ENCODE measurements at places on chromosomes 2 and 18.
A peak's percentile ranks its signal among the peaks of the same experiment; 100 is the strongest.

- DNase-seq: no peak
Observed at GRCh38 chr18:78641689-78642231, 337.9 kb upstream of the SALL3 start.

GRCh38 chr18:73419531-73419930 is 551.7 kb upstream of the NETO1 start:
- no peak for DNase-seq

GRCh38 chr2:176872406-176872805 is 340.2 kb upstream of the HNRNPA3 start:
- no peak for DNase-seq

GRCh38 chr18:34709750-34710441 is at the start of gene DTNA:
Gene DTNA (plus strand): TSS chr18:34710298. CDS start chr18:34755977, 45,679 bp downstream.
- DNase-seq: no peak

DNA sequence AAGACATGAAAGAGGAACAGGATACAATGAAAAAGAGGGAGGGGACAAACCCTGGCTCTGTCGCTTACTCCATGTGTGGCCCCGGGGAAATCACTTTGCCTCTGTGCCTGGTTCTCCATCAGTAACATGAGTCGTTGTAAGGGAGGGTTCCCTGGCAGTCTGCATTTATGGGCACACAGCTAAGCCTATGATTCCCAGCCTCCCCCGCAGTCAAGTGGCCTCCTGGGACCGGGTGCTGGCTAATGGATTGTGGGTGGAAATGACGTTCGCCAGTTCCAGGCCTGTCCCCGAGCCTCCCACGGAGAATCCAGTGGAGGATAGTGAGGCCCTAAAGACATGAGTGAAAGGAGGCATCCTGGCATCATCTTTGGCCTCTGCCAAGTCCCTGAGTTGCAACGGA is 42.7 kb downstream of the SFXN5 start:
- peak; percentile 50 for DNase-seq

DNA sequence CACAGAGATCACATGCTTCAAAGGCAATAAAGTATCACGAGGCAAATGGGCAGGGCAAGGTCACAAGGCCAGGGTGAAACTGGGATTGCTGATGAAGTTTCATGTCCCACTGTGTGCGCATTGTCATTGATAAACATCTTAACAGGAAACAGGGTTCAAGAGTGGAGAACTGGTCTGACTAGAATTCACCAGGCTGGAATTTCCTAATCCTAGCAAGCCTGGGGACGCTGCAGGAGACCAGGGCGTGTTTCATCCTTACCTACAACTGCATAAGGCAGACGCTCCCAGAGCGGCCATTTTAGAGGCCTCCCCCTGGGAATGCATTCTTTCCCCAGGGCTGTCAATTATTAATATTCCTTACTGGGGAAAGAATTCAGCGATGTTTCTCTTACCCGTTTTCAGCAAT is 33.2 kb downstream of the PTPN4 start:
- no peak for DNase-seq

DNA sequence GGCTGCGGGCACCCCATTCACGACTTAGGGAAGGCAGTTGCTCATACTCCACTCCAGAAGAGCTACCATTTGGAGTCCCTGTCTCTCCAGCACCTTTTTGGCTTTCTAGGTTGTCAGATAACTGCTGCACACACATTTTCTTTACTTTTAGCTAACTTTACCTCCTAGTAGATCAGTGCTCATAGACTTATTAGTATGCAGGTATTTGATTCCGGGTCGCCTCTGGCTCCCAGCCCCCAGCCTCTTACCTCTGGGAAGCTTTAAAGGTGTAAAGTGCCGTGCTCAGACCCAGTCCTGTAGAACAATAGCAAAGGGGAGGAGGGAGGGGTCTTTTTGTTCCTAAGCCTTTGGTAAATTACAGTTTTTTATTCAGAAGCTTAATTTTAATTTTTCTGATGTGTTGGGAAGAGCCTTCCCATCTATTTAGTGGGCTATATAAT is 102.9 kb downstream of the SPTBN1 start:
- no peak for DNase-seq

DNA sequence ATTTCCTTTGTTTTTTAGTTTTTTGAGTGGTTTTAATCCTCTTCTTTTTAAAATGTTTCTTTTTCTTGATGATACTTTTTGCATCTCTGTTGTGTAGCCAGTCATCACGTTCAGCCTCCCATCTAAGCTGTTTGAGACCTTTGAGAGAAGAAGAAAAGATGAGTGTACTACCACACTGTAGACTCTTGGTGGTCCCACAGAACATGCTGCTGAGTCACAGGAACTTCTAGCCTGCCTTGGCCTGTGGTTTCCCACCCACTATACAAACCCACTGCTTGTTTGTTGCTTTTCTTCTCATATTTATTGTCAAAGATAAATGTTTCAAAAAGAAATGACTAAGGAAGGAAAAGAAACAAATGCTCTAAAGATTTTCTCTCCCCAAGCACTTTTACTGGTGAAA is 5.5 kb downstream of the CEBPZOS start:
- no peak for DNase-seq

DNA sequence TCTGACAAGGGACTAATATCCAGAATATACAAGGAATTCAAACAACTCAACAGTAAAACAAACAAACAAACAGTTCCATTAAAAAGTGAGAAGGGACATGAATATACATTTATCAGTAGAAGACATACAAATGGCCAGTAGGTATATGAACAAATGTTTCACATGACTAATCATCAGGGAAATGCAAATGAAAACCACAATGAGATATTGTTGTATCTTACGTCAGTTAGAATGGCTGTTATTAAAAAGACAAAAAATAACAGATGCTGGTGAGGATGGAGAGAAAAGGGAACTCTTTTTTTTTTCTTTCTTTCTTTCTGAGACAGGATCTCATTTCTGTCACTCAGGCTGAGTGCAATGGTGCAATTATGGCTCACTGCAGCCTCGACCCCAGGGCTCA is 175.5 kb downstream of the CAMKMT start:
- no peak for DNase-seq

DNA sequence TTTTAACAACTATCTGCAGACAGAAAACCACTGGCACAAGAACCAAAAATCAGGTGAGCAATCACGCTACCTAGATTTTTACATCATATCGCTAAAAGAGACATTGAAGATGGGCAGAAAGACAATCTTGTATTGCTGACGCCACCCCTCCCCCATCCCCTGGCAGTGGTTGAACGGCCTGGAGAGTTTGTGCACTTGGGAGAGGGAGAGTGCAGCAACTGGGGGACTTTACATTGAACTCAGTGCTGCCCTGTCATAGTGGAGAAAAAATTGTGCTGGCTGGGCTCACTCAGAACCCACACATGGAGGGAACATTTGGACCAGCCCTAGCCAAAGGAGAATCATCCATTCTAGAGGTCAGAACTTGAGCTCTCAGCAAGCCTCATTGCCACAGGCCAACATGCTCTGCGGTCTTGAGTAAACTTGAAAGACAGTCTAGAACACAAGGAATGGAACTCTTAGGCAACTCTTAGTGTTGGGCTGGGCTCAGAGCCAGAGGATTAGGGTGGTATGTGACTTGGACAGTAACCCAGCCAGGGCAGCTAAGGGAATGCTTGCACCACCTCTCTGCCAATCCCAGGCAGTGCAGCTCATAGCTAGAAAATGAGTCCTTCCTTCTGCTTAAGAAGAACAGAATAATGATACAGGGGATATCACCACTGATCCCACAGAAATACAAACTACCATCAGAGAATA is 220.0 kb upstream of the CYP26B1 start:
- DNase-seq: no peak

DNA sequence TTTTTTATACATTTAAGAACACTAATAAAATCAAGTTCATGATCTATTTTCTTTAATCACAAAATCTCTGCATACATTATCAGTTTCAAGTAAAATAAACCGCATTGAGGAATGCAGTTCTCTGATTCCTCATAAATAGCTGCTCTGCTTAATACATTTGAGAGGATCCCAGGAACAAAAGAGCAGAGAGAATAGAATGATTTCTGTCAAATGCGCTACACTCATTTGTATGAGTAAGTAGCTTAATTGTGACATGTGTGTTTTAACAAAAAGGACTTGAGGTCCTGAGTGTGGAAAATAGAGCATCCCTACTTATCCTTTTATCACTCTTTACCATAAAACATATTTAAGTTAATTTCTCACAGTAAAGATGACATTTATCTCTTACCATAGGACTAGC is 134.0 kb downstream of the PID1 start:
- no peak for DNase-seq

GRCh38 chr18:55141318-55141717 is 182.1 kb upstream of the CCDC68 start:
- no peak for DNase-seq

GRCh38 chr2:114683251-114683650 is 240.8 kb downstream of the DPP10 start:
- no peak for DNase-seq

DNA sequence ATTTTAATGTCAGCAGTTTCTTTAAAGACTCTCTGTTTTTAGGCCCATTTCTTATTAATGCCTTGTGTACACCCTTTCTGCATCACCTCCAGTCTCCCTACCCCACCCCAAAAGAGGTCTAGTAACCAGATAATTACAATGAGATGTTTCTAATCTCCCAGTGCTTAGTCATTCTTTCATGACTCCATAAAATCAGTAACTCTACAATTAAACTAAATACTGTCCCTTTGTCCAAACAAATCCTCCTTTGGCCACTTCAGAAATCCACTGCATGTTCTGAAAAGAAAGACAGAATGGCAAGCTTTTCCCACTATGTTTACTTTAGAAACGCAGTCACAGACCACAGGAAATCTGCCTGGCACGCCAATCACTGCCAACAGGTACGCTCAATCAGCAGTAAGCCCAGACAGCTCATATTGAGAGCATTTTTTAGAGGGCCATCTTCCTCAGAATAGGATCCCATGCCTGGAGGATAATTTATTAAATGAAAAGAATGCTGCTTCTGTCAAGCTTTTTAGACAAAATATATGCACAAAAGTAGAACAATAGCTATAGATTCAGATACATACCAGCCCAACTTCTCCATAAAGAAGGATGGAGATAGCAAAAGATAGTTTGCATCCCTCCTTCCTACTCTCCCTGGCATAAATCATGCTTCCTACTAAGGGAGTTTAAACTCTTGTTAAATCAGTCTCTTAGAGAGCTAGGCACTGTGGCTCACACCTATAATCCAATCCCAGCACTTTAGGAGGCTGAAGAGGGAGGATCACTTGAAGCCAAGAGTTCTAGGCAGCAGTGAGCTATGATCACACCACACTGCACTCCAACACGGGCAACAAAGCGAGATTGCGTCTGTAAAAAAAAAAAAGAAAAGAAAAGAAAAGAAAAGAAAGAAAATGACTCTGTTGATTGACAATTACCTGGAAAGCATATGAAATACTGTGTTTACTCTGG is 14.6 kb downstream of the CLASP1 start:
- no peak for DNase-seq

DNA sequence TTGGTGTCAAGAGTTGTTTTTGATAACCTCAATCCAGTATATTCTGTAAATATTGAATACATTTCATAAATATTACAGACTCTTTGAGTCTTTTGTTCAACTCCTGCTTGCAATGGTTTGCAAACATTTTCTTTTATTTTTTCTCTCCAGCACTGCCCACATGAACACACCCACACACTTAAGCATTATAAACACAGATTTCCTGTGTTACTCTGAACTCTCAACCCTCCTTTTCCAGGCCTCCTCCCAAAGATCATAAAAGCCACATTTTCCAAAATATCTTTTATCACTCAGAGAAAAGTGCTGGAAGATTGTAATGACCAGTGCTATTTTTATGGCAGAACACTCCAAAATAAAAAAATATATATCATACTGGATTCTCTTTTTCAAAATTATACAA is 20.5 kb downstream of the ARHGAP25 start:
- DNase-seq: no peak

GRCh38 chr2:238654479-238655197 is 193.2 kb upstream of the TWIST2 start:
- no peak for DNase-seq

GRCh38 chr2:239025096-239025801 is 177.4 kb downstream of the TWIST2 start:
- no peak for DNase-seq

DNA sequence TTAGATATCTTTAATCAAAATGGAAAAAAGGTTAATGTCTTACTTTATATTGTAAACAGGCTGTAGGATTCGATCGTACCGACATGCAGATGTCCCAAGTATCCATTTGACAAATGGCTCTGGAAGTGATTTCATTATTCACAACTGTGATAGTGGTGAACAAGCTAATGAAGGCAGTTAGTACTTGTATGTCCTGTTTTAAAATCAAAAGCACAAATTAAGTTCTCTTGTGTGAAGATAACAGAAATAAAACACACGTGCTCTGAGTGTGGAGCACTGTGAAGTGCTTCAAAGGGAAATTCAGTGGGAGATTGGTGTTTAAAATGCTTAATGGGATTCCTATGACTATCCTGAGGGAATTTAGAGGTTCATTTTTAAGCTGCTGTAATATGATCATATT is 8.6 kb upstream of the LRP1B start:
- DNase-seq: no peak

DNA sequence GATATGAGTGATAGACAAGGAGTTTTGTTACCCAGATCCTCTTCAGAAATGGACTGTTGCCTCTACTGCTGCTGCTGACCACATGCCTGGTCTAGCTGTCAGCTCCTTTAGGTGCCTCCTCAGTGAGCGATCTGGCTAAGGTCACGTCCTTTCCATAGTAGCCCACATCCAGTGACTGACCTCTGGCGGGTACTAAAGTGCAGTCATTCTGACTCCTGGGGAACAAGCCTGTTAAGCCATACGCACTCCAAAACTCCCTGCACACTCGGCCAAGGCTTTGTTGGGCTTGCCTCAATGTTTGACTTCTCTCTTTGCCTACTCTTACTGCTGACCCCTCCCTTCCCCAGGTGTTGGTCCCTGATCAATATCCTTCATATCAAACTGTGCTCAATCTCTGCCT is 685.2 kb downstream of the IRS1 start:
- DNase-seq: no peak

DNA sequence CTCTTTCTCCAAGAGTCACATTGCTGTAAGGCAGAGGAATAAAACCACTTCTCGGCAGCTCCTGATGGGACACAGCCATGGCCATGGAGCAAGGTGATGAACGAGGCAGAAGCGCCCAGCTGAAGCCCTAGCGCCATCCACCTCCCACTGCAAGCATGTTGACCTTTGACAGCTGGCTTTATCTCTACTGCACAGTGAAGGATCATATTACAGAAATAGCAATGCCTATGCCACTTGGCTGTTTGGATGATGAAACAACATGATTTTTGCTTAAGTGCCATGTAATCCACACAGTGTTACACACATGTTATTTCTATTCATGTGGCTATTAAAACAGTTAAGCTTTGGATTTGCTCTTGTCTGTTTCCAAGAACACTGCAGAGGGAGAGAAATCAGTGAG is 167.7 kb downstream of the VAPA start:
- DNase-seq: no peak
